ENCODE measurements at places on chromosomes 13 and 19.

- DNase-seq = no peak
Observed at GRCh38 chr13:76741624-76742023, 144.6 kb downstream of the KCTD12 start.

DNA sequence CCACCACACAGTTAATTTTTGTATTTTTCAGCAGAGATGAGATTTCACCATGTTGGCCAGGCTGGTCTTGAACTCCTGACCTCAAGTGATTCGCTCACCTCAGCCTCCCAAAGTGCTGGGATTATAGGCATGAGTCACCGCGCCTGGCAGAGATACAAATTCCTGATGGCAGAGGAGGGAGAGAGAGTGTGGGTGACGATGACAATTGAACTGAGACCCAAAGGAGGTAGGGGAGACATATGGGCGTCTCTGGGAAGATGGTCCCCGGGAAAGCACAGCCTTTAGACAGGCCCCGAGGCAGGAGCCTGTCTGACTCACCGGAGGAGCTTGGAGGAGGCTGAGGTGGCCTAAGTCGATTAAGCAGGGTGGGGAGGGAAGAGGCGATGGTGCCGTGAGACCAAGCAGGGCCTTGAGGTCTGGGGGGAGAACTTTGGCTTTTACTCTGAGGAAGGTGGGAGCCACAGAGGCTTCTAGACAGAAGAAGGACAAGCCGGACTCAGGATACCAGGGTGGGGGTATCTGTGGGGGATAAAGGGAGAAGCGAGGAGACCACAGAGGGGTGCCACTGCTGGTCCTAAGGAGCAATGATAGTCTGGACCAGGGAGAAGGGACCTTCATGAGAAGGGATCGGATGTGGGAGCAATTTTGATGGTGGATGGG, 38.2 kb downstream of the ARRDC2 start:
- DNase-seq = peak; percentile 67

DNA sequence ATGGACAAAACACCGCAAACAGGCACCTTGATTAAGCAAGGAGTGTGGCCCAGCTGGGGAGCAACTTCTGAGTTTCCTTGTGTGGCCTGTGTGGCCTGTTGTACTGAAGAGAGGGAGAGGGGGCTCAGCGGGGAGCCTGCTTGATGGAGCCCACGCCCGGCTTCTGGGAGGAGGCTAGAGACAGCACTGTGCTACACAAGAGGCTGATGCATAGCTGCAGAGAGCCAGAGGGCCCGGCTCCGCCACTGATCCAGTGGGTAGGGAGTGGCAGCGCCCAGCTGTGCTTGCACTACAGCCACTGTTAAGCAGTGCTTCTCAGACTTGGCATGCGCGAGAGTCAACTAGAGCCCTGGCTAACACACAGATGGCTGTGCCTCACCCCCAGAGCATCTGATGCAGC, 19.0 kb downstream of the LYL1 start:
- DNase-seq = no peak

- no peak for DNase-seq
Observed at GRCh38 chr19:11382898-11383705, 1.0 kb downstream of the EPOR start.

GRCh38 chr19:40266119-40266518, 19.0 kb downstream of the AKT2 start:
- no peak for DNase-seq

- no peak for DNase-seq
Observed at GRCh38 chr13:97934590-97934989, 18.9 kb upstream of the IPO5 start.

DNA sequence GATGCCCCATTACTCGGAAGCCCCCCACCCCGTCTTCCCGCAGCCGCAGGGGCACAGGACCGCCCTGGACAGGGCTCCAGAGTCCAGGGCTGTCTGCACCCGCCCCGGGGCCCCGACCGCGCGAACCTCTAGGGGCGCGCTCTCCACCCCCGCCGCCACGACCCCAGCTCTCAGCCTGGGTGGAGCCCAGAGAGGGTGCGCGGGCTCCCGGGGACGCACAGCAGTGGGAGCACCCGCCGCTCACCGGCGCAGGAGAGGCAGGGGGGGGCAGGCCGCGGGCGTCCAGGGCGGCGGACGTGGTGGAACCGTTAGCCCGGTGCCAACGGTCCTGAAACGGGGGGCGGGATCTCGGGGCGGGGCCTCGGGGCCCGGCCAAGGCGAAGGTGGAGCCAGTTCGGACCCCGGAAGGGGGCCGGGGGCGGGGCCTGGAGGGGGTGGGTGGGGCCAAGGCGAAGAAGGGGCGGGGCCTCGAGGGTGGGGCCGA, at the start of gene ATP8B3:
Gene ATP8B3, minus strand, starts transcription at position 335 of the 484 bp plus-strand sequence. CDS start 540 bp downstream, outside the sequence.
- DNase-seq = no peak

- DNase-seq = no peak
Observed at GRCh38 chr19:38816131-38816750, 3.5 kb upstream of the LGALS4 start.

- DNase-seq = no peak
Observed at GRCh38 chr19:58325311-58326022, 1.3 kb upstream of the ZSCAN22 start.

DNA sequence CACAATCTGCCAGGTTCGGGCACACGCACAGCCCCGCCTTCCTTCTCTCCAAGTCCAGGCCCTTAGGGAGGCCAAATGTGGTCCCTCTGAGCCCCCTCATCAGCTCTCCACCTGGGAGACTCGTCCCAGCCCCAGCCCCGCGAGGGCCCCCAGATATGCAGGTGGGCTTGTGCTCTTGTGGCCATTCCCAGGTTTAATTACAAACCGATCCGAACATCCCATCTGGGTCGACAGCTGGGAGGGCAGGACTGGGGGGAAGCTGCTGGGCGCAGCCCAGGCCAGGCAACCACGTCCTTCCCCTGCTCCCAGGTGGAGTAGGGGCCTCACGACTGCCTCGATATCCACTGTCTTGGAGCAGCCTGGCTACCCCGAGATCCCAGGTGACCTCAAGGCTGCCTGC, 7.5 kb upstream of the C2CD4C start:
- DNase-seq = no peak

DNA sequence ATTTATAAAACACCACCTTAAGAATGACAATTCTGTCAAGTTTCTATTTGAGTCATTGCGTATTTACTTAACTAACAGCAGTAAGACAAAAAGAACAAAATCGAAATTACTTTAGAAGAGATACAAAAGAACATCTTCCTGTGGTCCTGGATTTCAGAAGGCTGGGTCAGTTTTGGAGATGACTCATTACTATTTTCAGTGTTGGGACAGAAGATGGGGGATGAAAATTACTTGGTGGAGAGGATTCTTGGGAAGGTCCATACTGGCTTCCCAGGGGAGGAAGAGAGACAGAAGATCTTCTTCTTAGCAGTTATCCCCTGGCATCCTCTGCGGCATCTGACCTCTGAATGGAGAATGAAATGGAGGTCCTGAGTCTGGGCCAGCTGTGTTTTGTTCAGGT, 33.5 kb upstream of the CSNK1A1L start:
- DNase-seq = no peak

- DNase-seq = peak; percentile 57
Observed at GRCh38 chr13:27374650-27375049, 49.8 kb upstream of the GTF3A start.

GRCh38 chr13:68736961-68737360, 1370.7 kb upstream of the ATXN8OS start:
- DNase-seq = no peak

- DNase-seq = no peak
Observed at GRCh38 chr13:75762076-75762937, 126.2 kb downstream of the LMO7 start.

DNA sequence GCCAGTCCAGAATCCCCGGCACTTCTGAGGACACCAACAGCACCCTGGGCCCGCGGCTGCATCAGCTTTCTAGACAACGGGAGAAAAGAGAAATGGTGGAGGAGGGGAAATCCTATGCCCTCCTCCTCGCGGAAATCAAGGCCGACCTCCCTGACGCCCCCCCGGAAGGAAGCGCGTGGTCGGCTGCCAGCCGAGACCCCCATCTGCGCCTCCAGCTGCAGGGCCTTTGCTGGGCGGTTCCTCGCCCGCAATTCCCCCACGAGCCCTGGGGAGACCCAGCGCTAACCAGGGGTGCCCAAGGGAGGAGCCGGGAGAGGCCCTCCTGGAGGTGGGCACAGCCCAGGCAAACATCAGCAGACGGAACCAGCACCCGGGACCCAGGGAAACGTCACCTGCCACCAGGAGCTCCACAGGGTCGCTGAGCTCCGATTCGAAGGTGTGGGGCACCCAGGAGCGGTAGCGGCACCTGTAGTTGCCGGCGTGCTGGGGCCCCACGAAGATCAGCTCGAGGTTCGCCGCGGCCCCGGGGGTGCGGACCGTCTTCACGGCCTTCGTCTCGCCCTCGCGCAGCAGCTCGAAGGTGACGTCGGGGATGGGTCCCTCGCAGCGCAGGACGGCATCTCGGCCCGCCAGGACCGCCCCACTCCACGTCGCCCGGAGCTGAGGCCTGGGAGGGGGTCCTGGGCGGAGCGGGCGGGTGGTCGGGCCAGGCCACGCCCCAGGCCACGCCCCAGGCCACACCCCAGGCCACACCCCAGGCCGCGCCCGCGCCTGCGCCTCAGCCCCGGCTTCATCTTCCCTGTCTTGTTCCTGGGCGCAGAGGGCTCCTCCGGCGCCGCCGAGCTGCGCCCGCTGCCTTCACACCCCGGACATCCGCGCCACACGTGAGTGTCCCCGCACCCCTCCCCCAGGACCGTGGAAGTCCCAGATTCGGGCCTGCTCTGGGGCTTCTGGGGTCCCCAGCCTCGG, 6.0 kb downstream of the A1BG start:
- DNase-seq = peak; percentile 53

DNA sequence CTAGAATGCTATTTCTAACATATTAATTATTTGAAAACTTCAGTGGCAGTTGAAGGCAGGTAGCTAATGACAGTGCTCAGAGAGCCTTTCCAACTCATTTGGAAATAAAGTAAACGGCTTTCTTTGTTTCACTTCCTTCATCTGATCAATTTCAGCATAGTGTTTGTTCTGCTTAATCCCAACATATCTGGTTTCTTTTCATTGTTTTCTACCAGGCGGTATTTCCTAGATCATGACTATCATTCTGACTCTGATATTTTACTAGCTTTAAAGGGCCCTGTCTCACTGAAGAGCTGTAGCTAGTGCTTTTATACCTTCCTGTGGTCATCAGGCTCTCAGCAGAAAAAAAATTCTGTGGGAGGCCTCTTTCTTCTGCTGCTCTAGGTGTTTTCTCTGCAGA, 178.6 kb downstream of the RBM26 start:
- DNase-seq = no peak

GRCh38 chr13:85095418-85096272, 703.6 kb downstream of the SLITRK6 start:
- no peak for DNase-seq

DNA sequence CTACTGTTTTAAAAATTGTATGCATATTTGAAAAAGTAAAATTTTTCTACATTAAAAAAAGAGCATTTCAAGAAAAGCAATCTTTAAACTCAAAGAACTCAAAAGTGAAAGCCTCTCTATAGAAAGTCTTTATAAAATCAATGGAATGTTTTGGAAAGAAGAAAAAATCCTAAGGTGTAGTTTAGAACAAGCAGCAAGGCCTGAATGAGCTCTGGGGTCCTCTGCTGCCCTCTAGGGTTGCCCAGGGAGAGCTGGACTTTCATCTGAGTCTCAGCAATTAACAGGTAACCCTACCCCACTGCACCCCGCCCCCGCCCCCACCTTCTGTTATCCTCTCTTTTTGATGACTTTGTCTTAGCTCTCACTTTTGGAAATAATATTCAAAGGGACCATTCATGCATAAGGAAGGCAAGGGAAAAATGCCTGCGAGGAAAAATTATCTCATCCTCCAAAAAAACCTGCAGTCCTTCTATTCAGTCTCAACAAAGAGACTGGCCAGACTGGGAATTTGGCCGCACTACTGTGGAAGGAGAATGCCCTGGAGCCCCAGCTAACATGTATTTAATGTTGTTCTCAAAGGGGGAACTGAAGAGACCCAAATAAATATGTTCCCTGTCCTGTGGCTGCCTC, 24.1 kb downstream of the SLC25A30 start:
- peak; percentile 8 for DNase-seq

GRCh38 chr13:76778853-76779252, 107.4 kb downstream of the KCTD12 start:
- peak; percentile 9 for DNase-seq

- no peak for DNase-seq
Observed at GRCh38 chr19:17404621-17405249, 695 bp downstream of the BST2 start.

DNA sequence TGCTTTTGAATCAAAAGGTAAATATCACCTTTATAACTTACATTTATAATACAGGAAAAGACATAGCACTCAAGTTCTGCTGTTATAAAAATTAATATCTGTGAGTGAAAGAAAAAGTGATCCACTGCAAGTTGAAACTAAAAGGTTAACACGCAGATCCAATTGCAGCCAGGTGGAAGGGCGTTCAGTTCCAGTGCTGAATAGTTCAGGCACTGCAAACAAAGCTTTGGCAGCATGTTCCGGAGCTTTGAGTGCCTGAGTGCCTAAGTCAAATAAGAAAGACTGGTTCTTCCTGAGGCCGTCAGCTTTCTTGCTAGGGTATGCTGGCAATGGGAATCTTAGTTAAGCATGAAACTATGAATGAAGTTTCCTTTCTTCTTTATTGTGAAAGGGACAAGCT, 200.3 kb downstream of the LMO7 start:
- no peak for DNase-seq

GRCh38 chr19:29098863-29099481, 114.0 kb downstream of the UQCRFS1 start:
- peak; percentile 18 for DNase-seq

DNA sequence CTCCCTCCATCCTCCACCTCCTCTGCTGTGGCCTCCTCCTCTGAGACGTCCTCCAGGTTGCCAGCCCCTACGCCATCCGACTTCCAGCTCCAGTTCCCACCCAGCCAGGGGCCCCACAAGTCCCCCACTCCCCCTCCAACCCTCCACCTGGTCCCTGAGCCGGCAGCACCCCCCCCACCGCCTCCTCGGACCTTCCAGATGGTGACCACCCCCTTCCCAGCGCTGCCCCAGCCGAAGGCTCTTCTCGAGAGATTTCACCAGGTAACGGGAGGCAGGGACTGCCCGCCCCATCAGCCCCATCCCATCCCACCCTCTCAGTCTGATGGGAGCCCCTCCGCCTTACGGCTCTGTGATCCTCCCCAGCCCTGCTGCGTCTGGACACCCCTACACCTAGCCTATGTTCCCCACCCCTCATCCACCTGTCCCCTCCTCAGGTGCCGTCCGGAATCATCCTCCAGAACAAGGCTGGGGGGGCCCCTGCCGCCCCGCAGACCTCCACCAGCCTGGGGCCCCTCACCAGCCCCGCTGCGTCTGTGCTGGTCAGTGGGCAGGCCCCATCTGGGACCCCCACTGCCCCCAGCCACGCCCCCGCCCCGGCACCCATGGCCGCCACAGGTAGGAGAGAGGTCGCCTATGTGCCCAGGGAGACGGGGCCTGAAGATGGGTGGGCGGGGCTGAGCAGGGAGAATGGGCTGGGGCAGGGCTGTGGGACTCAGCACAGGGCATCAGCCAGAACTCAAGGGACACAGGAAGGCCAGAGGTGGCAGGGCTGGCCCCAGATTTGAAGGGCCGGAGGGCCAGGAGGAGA, 18.6 kb upstream of the EHD2 start:
- DNase-seq = no peak
